ENCODE measurements at places on chromosomes 5 and 9. TPM values are rescaled to one million over a fixed set of nuclear protein-coding genes. Genes with fewer than 3 reads are reported as not detected.

The TICAM2 gene
- total RNA-seq: 5.8 TPM

The STC2 gene
- 10.8 TPM for total RNA-seq

The DPYSL3 gene
- 45.7 TPM for total RNA-seq

The CRHBP gene
- total RNA-seq: 0.53 TPM

The LHX2 gene
- not detected for total RNA-seq

DNA sequence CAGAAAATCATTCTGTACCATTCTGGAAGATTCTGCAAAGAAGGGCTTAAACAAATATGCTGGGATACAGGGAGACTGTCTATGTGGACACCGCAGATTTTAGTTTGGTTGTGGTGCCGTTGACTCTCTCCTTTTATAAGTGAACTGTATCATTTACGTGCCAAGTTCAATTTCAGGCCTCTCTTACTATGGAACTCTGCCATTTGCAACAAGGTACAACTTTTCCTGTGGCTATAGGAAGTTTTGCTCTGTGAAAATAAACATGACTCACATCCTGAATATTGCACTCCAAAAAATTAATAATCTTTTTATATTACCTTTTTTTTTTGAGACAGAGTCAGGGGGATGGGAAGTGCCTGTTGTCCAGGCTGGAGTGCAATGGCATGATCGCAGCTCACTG lies 29.7 kb upstream of the CSNK1G3 start:
- H3K27me3 ChIP-seq: no peaks in the 10 kb centered on the region
- no peak for DNase-seq
- no peak overlapping the region for H3K4me3 ChIP-seq

DNA sequence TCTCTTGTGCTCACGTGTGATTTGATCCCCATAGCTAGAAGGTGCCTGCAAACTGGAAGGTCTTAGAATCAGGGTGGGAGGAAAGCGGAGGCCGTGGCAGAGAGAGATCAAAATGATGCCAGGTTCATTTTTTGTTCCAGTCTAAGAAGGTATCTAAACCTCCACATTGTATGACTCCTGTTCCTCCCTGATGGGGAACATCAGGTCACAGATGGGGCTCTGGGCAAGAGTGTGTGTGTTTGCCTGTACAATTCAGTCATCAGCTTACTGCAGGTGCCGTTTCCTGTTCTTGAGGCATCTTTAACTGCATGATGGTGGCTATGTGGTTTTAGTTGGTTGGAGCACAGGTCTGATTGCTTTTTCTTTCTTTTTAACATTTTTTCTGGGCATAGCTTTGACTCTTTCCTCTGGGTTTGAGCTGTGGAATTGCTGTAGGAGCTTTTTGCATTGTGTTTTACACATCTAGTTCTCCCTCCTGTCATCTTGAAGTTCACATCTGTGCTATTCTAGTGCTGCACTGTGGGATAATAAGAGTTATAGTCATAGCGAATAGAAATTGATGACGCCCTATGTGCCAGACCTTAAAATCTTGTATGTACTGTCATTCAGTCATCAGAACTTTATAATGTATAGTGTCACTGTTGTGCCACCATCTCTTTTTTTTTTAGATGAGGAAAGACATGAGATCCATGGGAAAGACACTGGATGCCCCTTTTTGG lies 30.8 kb downstream of the ARHGAP26 start:
- no peaks in the 10 kb centered on the region for H3K36me3 ChIP-seq
- H3K27me3 ChIP-seq: no peaks in the 10 kb centered on the region
- H3K4me1 ChIP-seq: peaks cover 61% of the 10 kb centered on the region

DNA sequence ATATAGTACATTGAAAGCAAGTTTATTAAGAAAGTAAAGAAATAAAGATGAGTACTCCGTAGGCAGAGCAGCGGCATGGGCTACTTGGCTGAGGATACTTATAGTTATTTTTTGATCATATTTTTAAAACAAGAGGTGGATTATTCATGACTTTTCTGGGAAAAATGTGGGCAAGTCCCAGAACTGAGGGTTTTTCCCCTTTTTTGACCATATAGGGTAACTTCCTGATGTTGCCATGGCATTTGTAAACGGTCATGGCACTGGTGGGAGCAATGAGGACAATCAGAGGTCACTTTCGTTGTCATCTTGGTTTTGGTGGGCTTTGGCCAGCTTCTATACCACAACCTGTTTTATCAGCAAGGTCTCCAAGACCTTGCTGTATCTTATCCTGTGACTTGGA lies 5.2 kb upstream of the BASP1 start:
- peaks cover 10% of the 10 kb centered on the region for H3K27me3 ChIP-seq
- H3K4me1 ChIP-seq: peaks cover 9% of the 10 kb centered on the region
- H3K4me3 ChIP-seq: no peak overlapping the region
- no peak for DNase-seq

DNA sequence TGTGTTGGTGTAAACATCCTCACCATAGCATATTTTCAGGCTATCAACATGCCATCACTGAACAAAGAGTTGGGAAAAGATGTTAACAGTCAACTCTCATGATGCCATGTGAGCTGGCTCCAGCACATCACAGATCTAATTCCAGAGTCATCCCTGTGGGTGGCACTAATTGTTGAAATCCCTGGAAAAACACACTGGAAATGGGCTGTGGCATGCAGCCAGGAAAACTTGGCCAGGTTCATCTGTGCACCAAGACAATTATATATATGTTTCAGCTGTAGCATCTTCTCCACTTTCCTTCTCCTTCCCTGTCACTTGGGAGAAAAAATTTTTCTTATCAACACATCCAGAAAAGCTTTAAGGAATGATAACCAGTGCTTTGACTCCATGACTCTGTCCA lies 313.7 kb downstream of the TRIM32 start:
- no peaks in the 10 kb centered on the region for H3K4me1 ChIP-seq
- no peaks in the 10 kb centered on the region for H3K36me3 ChIP-seq
- H3K27me3 ChIP-seq: no peaks in the 10 kb centered on the region
- DNase-seq: no peak

DNA sequence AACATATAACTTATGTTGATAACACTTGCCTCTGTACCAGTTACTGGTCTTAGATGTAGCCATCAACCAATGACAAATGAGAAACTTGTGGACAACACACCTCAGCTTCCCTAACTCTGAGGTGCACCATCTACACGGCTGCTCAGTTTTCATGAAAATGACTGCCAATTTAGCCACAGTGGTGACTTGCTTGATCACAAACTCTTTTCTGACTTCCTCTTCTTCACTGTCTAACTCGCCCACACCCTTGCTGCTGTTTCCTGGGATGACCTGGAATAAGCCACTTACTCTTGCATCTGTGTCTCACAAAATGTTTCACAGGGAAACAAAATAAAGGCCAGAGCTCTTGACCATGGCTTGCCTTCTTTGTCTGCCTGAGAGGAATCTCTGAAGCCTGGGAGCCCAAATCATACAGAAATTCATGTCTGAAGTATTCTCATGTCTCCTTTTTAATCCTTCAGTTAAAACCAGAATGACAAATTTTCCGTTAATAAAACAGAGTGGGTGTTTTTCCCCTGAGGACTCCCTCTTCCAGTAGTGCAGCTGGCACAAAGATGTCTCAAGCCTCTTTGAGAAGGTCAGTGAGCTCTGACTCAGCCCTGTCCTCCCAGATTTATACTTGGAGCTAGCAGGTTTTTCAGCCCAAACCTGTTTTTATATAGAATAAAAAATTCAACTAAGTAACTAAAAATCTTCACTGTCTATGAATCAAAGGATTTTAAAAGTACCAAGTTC lies 126.5 kb upstream of the PAM start:
- no peak overlapping the region for H3K27ac ChIP-seq
- no peak for DNase-seq
- H3K27me3 ChIP-seq: no peaks in the 10 kb centered on the region
- no peaks in the 10 kb centered on the region for H3K4me1 ChIP-seq
- no peaks in the 10 kb centered on the region for H3K36me3 ChIP-seq

DNA sequence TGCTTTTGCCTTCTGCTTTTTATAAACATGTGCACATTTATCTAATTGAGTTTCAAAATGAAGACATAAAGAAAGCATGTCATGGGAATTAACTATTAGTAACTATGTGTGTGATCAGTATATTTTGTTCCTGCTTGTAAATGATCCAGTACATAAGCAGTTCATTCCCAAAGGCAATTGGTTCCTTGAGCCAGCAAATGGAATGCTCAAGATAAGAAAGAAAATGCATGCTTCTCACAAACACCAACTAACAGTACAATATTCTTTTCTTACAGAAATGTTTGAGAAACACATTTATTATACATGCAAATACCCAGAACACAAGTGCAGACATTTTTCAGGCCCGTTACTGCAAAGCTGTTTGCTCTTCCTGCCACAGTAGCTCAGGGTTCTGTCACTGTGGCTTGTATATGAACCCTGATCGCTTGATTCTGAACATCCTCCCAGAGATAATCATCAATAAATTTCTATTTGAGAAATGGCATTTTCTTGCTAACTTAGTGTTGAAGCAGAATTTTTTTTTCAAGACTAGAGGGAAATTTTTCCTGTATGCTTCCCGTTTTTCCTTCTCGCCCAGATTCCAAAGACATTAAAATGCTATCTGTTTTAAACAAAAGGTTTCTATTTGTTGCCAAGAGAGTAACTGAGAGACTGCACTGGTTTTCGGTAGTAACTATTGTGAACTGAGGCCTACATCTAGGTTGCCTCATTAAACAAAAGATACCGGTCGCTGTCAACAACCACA lies 1.9 kb downstream of the GNAQ start:
- H3K27me3 ChIP-seq: no peaks in the 10 kb centered on the region
- no peak for DNase-seq
- H3K27ac ChIP-seq: peak overlapping the region; percentile 94
- H3K4me1 ChIP-seq: peaks cover 63% of the 10 kb centered on the region
- H3K36me3 ChIP-seq: no peaks in the 10 kb centered on the region
- peak overlapping the region; percentile 82 for H3K4me3 ChIP-seq

DNA sequence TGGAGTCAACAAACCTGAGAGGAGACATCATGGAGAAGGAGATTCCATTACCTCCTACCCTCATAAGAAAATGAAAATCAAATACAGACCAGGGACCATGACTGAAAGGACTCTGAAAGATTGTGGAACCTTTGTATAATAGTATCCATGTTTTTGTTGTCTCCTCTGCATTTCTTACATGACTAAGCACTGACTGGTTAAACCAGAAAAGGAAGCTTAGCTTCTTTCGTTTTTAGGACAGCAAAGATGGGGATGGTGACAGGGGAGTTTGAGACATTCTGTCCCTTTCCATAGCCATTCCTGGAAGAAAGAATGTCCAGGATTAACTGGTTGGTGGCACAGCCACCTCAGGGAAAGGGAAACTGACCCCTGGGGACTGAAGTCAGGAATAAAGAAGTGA lies 22.2 kb downstream of the ITGA1 start:
- no peaks in the 10 kb centered on the region for H3K27me3 ChIP-seq
- no peak overlapping the region for H3K27ac ChIP-seq
- no peaks in the 10 kb centered on the region for H3K36me3 ChIP-seq
- peaks cover 69% of the 10 kb centered on the region for H3K4me1 ChIP-seq
